ENCODE measurements at places on chromosomes 16 and 17.
A peak's percentile ranks its signal among the peaks of the same experiment; 100 is the strongest.

DNA sequence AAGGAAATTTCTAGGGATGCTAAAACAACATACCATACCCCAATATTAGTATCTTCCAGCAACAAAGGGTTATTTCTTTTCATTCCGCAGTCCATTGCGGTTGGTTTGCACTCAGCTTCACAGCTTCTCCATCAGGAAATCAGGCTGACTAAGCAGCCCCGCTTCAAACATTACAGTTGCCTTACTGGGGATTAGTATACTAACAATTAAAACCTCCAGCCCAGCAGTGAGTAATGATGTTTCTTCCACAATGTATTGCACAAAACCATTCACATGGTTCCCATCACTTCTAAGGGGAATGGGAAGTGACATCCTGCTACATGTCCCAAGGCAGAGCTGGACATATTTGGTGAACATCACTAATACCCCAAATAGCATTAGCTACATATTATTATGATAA lies 1384.9 kb downstream of the CDH8 start:
- no peak for DNase-seq

DNA sequence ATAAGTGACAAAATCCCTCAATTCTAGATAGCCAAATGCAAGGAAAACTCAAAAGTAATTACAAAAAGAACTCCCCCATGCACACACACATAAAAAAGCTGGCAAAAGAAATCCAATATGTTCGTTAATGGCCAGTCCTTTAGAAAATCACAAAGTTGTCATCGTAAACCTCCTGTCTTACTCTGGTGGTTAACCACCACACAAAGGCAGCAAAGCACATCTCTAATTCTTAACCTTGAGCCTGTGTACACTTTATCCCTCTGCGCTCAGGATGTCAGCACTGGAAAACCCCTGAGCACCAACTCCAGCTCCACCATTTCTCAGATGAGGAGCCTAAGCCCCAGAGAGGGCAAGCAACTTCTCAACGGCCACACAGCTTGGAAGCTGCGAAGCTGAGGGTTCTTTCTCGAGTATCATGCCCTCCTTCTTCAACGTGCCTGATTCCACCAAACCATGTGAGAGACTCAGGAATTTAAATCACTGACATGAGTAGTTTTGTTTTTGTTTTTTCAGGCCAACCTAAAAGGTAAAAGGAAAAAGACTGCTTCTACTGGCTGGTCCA lies 72.5 kb downstream of the C16orf95 start:
- DNase-seq = no peak

DNA sequence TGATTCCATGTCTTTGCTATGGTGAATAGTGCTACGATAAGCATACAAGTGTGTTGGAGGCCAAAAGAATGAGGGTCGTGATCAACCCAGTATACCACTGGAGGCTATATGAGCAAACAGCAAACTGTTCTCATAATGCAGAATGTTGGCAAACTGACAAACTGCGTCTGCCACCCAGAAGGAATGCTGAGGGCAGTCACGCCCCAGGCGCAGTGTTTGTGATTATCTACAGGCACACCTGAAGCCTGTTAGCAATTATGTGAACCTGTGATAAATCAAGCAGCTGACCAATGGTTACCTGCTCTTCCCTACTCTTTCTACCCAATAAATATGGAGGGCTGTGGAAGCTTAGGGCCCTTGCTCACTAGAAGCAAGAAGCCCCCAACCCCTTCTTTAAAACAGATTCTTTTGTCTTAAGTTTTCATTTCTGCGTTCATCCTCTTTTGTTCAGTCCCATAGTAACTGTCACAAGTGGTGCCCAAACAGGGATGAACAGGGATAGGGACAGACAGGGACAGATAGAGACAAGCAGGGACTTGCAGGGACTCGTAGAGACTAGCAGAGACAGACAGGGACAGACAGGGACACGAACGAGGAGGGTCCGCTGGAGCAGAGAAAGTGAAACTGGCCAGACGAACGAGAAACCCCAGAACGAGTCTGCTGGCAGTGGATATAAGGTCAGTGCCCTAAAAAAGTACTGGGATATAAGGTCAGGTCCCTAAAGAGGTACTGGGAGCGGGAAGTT lies 25.1 kb downstream of the CD300LG start:
- peak; percentile 7 for DNase-seq

DNA sequence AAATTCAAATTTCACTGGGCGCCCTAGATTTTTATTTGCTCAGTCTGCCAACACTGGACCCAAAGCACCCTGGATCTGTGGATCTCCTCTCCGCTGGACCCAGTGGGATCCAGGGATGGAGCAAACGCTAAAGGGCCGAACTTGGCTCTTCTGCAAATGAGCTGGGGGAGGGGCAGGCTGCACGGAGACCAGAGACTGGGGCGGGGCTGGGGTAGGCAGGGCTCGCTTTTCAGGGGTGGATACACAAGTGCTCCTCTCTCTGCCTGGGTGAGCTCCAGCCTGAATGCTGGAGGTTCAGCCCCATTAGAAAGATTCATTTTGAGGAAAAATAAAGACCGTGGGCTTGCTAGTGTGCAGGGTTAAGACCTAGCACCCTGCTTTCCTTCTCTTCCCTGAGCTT lies 8.9 kb downstream of the CBX4 start:
- DNase-seq = no peak

DNA sequence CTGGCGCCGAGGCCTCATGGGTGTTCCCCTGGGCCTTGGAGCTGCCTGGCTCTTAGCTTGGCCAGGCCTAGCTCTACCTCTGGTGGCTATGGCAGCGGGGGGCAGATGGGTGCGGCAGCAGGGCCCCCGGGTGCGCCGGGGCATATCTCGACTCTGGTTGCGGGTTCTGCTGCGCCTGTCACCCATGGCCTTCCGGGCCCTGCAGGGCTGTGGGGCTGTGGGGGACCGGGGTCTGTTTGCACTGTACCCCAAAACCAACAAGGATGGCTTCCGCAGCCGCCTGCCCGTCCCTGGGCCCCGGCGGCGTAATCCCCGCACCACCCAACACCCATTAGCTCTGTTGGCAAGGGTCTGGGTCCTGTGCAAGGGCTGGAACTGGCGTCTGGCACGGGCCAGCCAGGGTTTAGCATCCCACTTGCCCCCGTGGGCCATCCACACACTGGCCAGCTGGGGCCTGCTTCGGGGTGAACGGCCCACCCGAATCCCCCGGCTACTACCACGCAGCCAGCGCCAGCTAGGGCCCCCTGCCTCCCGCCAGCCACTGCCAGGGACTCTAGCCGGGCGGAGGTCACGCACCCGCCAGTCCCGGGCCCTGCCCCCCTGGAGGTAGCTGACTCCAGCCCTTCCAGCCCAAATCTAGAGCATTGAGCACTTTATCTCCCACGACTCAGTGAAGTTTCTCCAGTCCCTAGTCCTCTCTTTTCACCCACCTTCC lies 7.9 kb downstream of the HIRIP3 start:
- DNase-seq = no peak

- peak; percentile 68 for DNase-seq
These were observed at the start of gene SCNN1G for GRCh38 chr16:23182679-23183542. TSS of gene SCNN1G (plus strand) at chr16:23182745. CDS start at chr16:23186272, 3,527 bp downstream.

GRCh38 chr16:48193846-48194245 lies 38.1 kb upstream of the ABCC12 start:
- no peak for DNase-seq

DNA sequence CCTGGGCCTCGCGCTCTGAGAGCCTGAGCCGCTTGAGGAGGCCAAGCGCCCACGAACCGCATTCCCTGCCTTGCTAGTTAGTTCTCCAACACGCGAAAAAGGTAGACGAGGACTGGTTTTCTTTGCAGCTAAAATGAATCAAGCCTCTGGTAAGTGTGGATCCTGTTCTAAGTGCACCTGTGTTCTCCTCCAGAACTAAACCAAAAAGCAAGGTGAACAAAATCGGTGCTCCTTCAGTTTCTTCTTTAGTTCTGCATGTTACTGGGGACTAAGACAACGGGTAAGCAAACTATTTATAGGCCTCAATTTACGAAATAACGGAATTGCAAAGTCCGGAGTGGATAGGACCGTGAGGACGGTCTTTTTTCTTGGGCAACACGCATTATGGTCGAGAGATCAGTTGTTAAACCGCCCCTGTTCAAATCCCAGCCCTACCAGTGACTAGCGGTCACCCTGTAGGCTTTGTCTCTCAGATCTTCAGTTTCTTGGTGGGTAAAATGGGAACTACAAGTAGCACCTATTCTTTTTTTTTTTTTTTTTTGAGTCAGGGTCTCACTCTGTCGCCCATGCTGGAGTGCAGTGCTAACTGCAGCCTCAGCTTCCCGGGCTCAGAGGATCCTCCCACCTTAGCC lies 993 bp upstream of the ANKRD11 start:
- no peak for DNase-seq

GRCh38 chr16:67663151-67663876 lies 2.6 kb downstream of the PARD6A start:
- no peak for DNase-seq

DNA sequence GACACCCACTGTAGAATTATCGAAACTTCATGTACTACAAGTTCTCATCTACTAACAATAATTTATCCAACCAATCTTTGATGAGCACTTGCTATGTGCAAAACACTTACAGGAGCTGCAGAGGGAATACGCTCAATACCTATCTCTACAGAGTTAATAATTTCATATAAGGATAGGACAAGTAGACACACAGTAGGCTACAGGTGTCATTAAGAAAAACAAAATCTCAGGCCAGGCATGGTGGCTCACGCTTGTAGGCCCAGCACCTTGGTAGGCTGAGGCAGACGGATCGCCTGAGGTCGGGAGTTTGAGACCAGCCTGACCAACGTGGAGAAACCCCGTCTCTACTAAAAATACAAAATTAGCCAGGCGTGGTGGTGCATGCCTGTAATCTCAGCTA lies 91.3 kb upstream of the PLEKHM1 start:
- no peak for DNase-seq

- no peak for DNase-seq
These were observed 839 bp upstream of the METRN start for GRCh38 chr16:714079-714478.

- DNase-seq = no peak
These were observed 11.8 kb downstream of the DNAJA2 start for GRCh38 chr16:46961373-46962353.

DNA sequence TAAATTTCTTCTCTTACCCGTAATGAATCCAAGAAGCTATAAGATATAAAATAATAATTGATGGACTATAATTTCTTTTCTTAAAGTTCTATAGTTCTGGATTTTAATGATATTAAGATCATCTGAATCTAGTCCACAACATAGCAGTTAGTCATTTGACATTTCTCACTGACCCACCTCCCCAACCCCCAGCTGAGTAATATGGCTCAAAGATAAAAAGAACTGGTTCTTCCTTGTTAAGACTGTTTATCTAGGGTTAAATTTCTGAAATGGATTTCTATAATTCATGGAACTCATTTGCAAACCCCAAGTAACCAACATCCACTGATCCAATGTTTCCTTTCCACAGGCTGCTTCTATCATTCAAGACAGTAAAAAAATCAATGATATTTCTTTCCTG lies 133.9 kb upstream of the SOX9 start:
- DNase-seq = no peak

- DNase-seq = no peak
These were observed 644 bp upstream of the RHBDF2 start for GRCh38 chr17:76501827-76502307.

DNA sequence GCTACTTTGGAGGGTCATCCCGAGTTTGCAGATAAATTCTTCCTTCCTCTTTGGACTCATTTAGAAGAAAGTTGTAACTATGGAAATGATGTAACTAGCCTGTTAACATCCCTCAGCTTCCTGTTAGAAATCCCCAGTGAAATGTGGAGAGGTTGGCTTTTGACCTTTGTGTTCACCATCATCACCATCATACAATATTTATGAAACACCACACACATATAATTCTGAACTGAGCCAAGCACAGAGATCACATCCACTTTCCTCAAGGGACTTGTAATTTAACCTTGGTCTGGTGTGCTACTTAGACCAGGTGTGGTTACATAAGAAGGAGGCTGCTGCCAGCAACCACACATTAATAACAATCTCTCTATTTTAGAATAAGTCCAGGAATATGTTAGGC lies 2.5 kb downstream of the CAPNS2 start:
- peak; percentile 36 for DNase-seq

- DNase-seq = no peak
These were observed 38.7 kb upstream of the NGFR start for GRCh38 chr17:49456183-49456965.

- peak; percentile 77 for DNase-seq
These were observed 38.4 kb downstream of the HIC1 start for GRCh38 chr17:2093349-2093748.

- no peak for DNase-seq
These were observed 2.0 kb downstream of the LUC7L3 start for GRCh38 chr17:50721194-50722010.

DNA sequence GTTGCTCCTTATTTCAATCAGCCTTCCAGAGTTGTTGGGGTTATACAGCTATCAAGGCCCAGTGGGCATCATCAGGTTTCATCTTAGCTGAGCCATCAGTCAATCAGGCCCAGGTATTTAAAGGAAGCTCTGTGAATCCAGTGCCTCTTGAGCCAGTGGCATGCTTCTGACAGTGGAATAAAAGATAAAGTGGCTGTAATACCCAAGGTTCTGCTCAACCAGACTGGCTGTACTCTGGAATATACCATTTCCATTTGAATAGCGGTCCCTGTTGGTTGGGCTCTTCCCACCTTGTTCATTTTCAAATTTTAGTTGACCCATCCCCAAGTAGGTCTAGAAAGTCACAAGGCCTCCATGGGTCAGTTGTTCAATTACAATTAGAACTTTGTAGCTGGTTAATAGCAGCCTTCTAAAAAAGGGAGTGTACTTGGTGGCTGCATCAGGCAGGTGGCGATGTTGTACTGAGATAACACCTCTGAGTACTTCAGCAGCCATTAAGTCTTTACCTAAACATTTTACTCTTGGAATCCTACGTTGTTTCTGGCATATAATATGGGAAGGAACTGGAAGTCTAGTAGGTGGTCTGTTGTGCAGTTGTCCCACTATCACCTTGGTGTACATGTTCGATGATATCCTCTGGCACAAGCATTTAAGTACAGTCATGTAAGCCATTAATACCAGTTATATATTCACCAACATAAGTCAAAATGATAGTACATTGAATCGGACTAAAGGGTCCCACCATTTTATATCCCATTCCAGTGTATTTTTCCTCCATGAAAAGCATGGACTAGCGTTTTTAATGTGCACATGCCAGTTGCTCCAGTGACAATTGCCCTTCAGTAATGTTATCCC lies 294.1 kb downstream of the BCAS3 start:
- no peak for DNase-seq

DNA sequence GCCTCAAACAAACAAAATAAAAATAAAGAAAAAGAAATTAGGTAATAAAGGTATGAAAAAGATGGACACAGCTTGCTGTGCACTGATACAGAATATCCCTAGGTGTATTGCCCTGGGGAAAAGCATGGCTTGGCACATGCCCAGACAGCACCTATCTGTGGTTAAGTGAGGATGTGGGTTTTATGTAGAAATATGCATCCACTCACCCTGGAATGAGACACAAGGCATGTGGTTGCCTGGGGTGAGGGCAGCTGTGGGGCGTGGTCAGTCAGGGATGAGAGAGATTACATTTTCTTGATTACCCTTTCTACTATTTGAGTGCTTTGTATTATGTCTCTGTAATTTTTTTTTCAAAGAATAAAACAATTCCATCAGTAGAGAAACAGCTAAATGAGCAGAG lies 6.9 kb downstream of the PLLP start:
- peak; percentile 12 for DNase-seq

- no peak for DNase-seq
These were observed 6.7 kb downstream of the CAMTA2 start for GRCh38 chr17:4980644-4981216.

- no peak for DNase-seq
These were observed 19.8 kb downstream of the USP36 start for GRCh38 chr17:78820841-78821240.
